ENCODE measurements at places on chromosomes 12 and 14. TPM values are rescaled to one million over a fixed set of nuclear protein-coding genes. Genes with fewer than 3 reads are reported as not detected.

GRCh38 chr14:92930737-92931602 lies 8.0 kb downstream of the CHGA start:
- H3K4me1 ChIP-seq: no peaks in the 10 kb centered on the region
- no peak overlapping the region for H3K27ac ChIP-seq
- no peaks in the 10 kb centered on the region for H3K27me3 ChIP-seq
- H3K4me3 ChIP-seq: no peak overlapping the region
- H3K36me3 ChIP-seq: peaks cover 3% of the 10 kb centered on the region

The P3H3 gene
- total RNA-seq: 17.0 TPM

The DIO2 gene
- 0.38 TPM for total RNA-seq

DNA sequence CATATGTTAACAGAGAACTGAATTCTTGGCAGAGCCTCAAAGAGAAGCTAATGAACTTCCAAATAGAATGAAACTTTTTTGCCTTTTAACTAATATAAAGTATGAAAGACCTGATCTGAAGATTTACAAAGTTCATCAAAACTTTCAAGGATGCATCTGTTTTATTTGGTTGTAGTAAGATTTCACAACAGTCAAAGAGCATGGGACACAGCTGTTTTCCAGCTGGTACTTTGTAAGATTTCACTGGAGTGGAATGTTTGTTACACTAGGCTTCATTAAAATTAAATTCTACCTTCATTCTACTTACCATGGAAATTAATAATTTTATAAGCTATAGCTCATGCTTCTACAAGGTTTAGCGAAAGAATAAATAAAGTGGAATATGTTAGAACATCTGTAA lies 351.2 kb downstream of the SLC6A15 start:
- no peak overlapping the region for H3K4me3 ChIP-seq
- H3K27me3 ChIP-seq: no peaks in the 10 kb centered on the region
- peak; percentile 58 for DNase-seq
- no peaks in the 10 kb centered on the region for H3K36me3 ChIP-seq

- no peaks in the 10 kb centered on the region for H3K4me1 ChIP-seq
- no peak overlapping the region for H3K4me3 ChIP-seq
Measured at GRCh38 chr12:18967814-18968213, 161.7 kb upstream of the PLEKHA5 start.

All from kidney (tissue), 22 donors.